Mucosa of gallbladder (tissue), 1 donor: ENCODE measurements at places on chromosomes 2 and 18. TPM values are rescaled to one million over a fixed set of nuclear protein-coding genes. Genes with fewer than 3 reads are reported as not detected.

Gene MEP1B
- total RNA-seq: 0.78 TPM

Gene SRD5A2
- 0.09 TPM for total RNA-seq

Gene LYPD6
- 30.1 TPM for total RNA-seq

Gene AQP12B
- total RNA-seq: not detected

Gene ITGAV
- 71.9 TPM for total RNA-seq

Gene ARMC9
- 19.2 TPM for total RNA-seq

Gene ACVR1
- 47.6 TPM for total RNA-seq

Gene CNRIP1
- 21.6 TPM for total RNA-seq

Gene RAX
- not detected for total RNA-seq

Gene RPRM
- not detected for total RNA-seq

Gene CPO
- total RNA-seq: 0.23 TPM

Gene MC2R
- total RNA-seq: not detected

Gene FSHR
- total RNA-seq: 0.20 TPM

Gene TNFAIP6
- 1.4 TPM for total RNA-seq

Gene TOGARAM2
- 3.5 TPM for total RNA-seq
